ENCODE measurements at places on chromosomes 6 and 20. TPM values are rescaled to one million over a fixed set of nuclear protein-coding genes. Genes with fewer than 3 reads are reported as not detected.

Gene PTGIS
- total RNA-seq = 0.92 TPM

Gene GSTA2
- total RNA-seq = not detected

Gene RCAN2
- 0.58 TPM for total RNA-seq

Gene SNPH
- 15.8 TPM for total RNA-seq

DNA sequence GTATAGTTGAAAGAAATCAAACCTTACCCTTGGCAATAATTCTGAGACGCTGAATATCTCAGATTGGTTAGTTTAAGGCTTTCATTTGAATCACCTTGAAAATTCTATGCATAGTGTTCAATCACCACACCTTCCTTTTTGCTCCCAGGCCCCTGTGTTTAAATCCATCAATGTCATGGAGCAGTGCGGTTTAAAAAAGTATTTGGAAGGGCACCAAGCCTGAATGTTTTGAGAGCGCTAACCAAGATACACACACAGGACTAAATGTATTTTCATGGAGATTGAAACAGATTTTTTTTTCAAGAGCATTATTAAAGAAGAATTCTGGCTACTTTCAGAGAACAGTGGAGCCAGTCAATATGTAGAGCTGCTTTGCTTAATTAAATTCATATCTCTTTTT, 195.7 kb downstream of the CENPW start:
- peak; percentile 14 for DNase-seq

GRCh38 chr6:132062626-132063025, 111.5 kb upstream of the CCN2 start:
- peak; percentile 65 for DNase-seq

DNA sequence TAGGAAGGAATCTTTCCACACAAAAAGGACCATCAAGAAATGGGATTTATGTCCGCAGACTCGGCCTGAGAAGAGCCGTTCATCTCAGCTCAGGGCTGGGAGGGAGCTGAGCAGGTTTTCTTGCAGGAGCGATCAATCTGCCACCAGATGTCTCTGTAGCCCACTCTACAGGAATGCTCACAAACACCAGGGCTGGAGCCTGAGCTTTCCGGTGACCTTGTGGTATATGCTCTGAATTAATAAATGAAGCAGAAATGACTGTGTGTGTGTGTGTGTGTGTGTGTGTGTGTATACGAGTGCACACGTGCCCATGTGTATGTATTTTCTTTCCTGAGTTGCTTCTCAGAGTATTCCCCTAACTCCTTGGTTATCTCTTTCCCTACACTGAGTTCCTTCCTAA, 12.0 kb downstream of the CD83 start:
- peak; percentile 54 for DNase-seq

- peak; percentile 91 for DNase-seq
Measured at GRCh38 chr6:136647363-136647852, 97.2 kb upstream of the MAP7 start.

GRCh38 chr6:5781019-5781418, 225.7 kb downstream of the NRN1 start:
- DNase-seq = no peak

Data from LHCN-M2 (cell line).